Endodermal cell (in vitro differentiated cells): ENCODE measurements at places on chromosomes 3 and 15.

- no peak for DNase-seq
Measured at GRCh38 chr3:177569875-177570657, 372.8 kb upstream of the TBL1XR1 start.

- peak; percentile 12 for DNase-seq
Measured at GRCh38 chr15:78682693-78683410, 41.8 kb upstream of the CHRNB4 start.

- no peak for DNase-seq
Measured at GRCh38 chr15:57112178-57112577, 193.7 kb downstream of the TCF12 start.

GRCh38 chr3:82030916-82031315 lies 269.5 kb upstream of the GBE1 start:
- no peak for DNase-seq

GRCh38 chr3:128548426-128549282 lies 55.7 kb upstream of the GATA2 start:
- no peak for DNase-seq

- DNase-seq: peak; percentile 54
Measured at GRCh38 chr15:33675246-33675645, 293.1 kb upstream of the CHRM5 start.

- no peak for DNase-seq
Measured at GRCh38 chr3:187742351-187743171, 2.7 kb downstream of the BCL6 start.

DNA sequence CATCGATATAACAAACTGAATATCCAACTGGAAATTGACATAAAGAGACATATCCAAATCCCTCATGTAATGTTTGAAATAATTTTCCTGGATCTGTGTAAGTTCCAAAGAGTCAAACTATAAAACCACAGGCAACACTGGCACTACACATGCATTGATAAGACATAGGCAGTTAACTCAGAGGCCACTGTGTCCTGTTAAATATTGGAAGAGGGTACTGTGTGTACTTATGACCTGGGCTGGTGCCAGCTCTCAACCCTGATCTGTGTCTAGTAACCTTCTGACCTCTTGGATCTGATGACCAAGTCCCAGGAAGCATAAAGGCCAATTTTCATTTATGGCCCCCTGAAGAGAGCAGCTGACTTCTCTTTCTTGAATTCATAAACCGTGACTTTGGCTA lies 4.5 kb downstream of the NR1I2 start:
- no peak for DNase-seq

GRCh38 chr3:138933068-138933668 lies 13.8 kb downstream of the FOXL2 start:
- no peak for DNase-seq

GRCh38 chr3:110184536-110184935 lies 847.2 kb upstream of the DPPA4 start:
- DNase-seq: no peak

DNA sequence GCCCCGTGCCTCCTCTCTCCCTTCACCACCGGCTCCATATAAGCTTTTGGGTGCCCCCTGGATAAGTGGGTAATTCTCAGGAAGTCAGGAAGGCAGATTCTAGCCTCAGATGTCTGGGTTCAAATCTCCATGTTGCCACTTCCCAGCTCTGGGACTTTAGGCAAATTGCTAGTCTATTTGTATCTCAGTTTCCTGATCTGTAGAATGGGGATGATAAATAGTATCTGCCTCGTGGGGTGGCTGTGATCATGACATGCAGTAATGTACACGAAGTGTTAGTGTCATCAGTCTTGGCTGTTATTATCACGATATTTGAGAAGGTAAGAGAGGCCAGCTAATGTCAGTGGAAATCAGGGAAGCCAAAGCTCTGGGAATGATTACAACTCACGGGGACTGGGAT lies 43.3 kb downstream of the MUC4 start:
- DNase-seq: no peak

DNA sequence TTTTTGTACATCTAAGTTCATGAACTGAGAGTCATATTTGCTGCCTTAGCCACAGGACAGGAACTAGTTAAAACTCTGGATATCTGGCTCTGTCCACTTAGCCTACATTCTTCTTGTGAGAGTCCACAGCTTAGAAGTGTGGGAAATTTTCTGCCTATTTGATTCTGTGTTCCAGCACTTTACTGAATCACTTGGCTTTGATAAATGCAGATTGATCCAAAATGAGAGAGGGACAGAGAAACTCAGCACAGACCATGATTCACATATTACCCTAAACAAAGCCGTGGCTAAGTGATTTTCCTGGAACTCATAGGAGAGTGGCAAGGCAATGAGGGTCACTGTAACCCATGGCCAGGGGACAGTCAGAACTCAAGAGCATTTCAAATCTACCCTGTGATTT lies 87.5 kb upstream of the CADPS start:
- DNase-seq: no peak

- DNase-seq: peak; percentile 90
Measured at GRCh38 chr15:89740137-89740536, 10.9 kb downstream of the MESP1 start.

DNA sequence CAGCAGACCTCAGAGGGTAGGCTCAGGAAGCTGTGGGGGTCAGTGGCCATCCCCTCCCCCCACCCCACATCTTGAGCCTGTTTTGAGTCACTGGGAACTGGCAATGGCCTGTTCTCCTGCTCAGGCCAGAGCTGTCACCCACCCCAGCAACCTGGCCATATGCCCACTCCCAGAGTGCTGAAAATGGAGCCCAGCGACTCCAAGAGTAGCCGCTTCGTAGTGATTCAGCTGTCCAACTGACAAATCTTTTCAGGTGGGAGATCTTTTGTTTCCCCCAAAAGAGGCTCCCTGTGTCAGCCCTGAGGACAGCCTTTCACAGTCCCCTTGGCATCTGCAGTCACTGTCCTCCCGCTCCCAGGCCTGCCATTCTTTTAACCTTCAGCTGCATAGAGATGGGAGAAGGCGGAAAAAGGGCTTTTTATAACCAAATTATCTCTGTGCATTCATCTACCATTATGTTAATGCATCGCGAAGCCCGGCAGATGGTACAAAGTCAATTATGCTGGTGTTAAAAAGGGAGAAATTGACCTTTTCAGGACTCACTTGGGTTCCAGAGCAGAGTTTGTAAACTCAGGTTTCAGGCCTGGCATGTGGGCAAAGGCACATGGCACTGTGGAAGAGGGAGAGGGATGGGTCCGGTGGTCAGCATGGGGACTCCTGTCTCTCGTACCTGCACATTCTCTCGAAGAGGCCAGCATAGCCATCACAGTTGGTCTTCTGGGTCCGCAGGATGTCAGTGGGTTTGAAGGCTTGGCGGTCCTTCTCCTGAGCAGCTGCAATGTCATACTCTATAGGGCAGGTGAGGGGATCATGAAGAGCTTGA lies 32.1 kb downstream of the KY start:
- DNase-seq: peak; percentile 33

DNA sequence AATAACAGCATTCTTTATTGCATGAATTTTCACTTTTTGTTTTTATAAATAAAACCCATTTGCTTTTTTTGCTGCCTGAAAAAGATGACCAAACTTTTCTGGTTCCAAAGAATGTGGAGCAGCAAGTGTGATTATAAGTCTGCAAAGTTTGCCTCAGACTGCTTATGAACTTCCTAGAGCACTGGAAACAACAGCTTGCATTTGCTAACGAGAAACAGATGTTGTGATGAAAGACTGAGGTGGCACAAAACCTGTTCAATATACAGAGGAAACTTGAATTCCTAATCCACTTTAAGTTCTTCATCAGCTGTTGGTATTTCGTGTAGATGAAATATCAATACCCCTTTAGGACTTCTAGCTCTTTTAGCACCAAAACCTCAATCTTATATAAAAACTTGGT lies 9.3 kb downstream of the ZPLD1 start:
- DNase-seq: no peak

- peak; percentile 99 for DNase-seq
Measured at GRCh38 chr15:92809064-92809879, 90.9 kb upstream of the CHD2 start.

- DNase-seq: peak; percentile 76
Measured at GRCh38 chr15:43514241-43515057, 3.0 kb upstream of the MAP1A start.

DNA sequence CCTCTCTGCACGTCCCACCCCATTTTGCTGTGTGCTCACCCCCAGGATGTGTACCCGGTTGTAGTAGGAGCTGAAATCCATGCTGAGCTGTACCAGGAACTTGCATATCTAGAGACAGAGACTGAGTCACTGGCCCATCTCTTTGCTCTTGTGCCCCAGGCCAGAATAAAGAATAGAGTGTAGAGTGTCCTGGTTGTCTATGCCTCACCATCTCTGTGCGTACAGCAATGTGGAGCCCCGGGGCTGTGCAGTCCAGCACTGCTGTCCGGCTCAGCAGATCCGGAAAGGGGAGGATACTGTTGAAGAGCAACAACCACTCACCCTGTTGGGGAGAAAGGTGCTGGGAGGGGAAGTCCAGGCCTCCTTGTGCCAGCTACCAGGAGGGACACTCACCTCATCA lies 2.6 kb downstream of the DALRD3 start:
- DNase-seq: peak; percentile 28

- no peak for DNase-seq
Measured at GRCh38 chr15:94287794-94288246, 56.5 kb downstream of the MCTP2 start.

GRCh38 chr3:64783200-64783599 lies 95.4 kb upstream of the ADAMTS9 start:
- DNase-seq: no peak

GRCh38 chr3:151319628-151320027 lies 3.0 kb upstream of the GPR87 start:
- DNase-seq: no peak

GRCh38 chr3:17908399-17909191 lies 166.2 kb upstream of the TBC1D5 start:
- no peak for DNase-seq

DNA sequence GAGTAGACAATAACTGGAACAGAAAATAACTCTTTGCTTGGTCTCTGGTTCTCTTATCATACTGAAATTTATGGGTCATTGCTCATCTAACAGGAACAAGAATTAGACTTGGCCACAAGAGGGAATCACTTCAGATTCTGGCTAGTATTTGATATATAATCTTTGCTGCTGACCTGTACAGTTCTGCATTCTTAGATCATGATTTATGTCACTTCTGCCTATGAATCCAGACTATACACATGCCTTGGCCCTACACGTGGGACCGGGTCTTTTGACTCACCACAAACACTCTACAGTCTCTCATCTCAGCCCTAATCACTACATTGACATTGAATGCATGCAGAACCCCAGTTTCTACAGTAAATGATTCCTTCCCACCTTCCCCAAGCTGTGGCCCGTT lies 162.5 kb upstream of the SOX2 start:
- DNase-seq: no peak

DNA sequence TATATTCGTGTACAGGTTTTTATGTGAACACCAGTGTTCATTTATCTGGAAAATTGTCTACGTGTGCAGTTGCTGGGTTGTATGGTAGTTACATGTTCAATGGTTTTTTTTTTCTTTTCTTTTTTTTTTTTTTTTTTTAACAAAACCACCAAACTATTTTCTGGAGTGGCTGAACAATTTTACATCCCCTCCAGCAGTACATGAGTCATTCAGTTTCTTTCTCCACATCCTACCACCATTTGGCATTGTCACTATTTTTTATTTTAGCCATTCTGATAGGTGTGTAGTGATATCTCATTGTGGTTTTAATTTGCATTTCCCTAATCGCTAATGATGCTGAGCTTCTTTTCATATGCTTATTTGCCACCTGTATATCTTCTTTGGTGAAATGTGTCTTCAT lies 256.3 kb upstream of the EOMES start:
- DNase-seq: no peak

DNA sequence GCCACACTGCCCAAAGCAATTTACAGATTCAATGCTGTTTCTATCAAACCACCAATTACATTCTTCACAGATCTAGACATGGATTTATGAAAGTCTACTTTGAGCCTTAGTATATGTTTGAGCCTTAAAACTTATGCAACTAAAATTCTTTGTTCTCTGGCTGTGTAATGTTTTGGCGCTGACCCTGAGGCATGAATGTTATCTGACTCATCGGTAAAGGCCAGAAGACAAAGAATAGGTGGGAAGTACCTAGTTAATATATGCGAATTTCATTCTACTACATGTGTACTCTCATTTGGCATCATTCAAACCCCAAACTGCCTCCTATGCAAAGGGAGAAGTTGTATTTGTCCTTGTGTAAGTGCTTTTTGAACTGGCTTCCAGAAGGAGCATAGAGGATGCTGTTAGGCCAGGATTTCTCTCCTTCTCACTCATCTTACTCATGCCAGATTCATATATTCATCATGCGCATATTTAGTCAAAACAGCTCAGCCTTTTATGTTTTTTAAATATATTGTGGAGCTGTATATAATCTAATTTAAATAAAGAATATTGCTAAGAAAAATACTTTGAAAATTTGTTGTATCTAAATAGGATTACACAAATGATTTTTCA lies 204.2 kb downstream of the NFKBIZ start:
- no peak for DNase-seq

- no peak for DNase-seq
Measured at GRCh38 chr15:64182859-64183370, 20.1 kb upstream of the PPIB start.

- DNase-seq: no peak
Measured at GRCh38 chr3:123739754-123740153, 144.4 kb downstream of the MYLK start.

- DNase-seq: no peak
Measured at GRCh38 chr3:112471596-112472325, 27.5 kb downstream of the BTLA start.

- DNase-seq: no peak
Measured at GRCh38 chr3:111481551-111481950, 60.4 kb upstream of the CD96 start.

GRCh38 chr15:100968050-100968966 lies 49.2 kb downstream of the LRRK1 start:
- DNase-seq: no peak

DNA sequence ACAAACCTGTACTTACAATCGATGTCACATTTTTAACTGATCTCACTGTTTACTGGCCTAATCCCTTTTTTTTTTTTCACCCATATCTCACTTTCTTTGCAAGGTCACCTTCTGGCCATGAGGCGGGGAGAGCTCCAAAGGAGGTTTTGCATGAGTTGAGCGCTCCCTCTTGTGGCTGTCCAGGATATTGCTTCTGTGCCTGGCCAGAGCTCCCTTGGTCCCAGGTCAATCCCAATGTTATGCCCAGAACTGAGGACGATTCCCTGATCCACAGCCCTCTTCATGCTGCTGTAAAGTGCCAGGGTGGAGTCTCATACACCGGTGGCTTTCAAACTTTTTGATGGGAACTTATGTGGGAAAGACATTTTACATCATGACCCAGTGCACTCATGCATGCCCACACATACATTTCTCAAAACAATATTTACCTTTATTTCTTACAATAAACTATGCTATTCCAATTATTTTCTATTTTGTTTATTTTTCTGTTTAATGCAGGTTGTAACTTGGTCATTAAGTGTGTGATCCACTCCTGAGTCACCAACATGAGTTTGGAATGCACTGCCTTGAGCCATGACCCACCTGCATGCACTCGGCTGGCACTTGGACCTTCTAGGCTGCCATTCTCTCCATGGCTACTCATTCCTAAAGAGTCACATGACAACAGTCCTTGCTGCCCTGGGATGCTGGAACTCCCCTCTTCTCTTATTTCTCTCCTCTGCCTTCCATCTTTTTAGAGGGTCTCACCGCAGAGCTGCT lies 9.6 kb upstream of the SST start:
- peak; percentile 97 for DNase-seq
